ENCODE measurements at places on chromosomes 12 and 14.

GRCh38 chr14:105889666-105890473, 363.5 kb downstream of the TMEM121 start:
- no peak for DNase-seq

- DNase-seq = no peak
Measured at GRCh38 chr12:65827827-65828231, 3.5 kb downstream of the HMGA2 start.

- no peak for DNase-seq
Measured at GRCh38 chr14:99264691-99265450, 7.1 kb downstream of the BCL11B start.

GRCh38 chr12:65156366-65156841, 13.0 kb upstream of the LEMD3 start:
- DNase-seq = no peak

GRCh38 chr12:26116829-26117715, 7.8 kb downstream of the BHLHE41 start:
- no peak for DNase-seq

- DNase-seq = no peak
Measured at GRCh38 chr12:130981074-130981742, 27.5 kb downstream of the ADGRD1 start.

DNA sequence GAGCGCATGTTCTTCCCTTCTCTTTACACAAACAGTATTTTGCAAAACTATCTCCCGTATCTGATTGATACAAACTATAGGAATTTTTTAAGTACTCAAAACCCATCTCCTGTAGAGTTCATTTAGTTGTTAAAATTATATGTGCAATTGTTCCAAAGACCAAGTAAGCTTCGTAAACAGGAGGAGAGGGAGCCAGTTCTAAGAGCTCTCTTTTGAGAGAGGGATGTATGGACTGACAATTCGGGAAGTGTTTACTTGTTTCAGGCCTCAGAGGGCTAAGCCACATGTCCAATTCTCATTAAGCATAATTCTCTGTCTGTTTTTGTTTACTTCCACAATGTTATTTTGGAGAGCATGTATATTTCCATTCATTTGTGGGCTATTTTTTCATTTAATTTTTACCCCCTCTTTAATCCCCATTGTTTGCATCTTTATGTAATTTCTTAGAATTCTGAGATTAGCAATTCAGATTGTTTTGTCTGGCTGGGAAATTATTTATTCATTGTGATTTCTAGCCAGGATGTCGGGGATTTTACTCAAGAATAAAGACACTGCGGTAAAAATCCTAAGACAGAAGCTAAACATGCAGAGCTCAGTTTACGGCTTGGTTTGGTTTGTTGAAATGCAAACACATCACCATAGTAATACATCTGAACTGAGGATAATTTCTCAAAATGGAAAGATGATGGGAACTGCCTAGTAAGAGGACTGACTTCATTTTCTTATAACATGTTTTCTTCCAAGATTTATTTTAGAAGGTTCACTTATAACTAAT, 126.8 kb downstream of the KCNK10 start:
- no peak for DNase-seq

GRCh38 chr12:13386323-13387039, 190.0 kb downstream of the EMP1 start:
- no peak for DNase-seq

GRCh38 chr12:105449431-105449830, 118.9 kb downstream of the C12orf75 start:
- DNase-seq = no peak

Measured in SJCRH30 (cell line).